ENCODE measurements at places on chromosomes 3 and 15. TPM values are rescaled to one million over a fixed set of nuclear protein-coding genes. Genes with fewer than 3 reads are reported as not detected.
A peak's percentile ranks its signal among the peaks of the same experiment; 100 is the strongest.

GRCh38 chr3:142647856-142648255, 51.7 kb downstream of the PLS1 start:
- no peaks in the 10 kb centered on the region for H3K27me3 ChIP-seq
- no peak overlapping the region for H3K4me3 ChIP-seq
- H3K36me3 ChIP-seq = no peaks in the 10 kb centered on the region
- no peak for DNase-seq
- no peak overlapping the region for H3K27ac ChIP-seq
- H3K4me1 ChIP-seq = no peaks in the 10 kb centered on the region

DNA sequence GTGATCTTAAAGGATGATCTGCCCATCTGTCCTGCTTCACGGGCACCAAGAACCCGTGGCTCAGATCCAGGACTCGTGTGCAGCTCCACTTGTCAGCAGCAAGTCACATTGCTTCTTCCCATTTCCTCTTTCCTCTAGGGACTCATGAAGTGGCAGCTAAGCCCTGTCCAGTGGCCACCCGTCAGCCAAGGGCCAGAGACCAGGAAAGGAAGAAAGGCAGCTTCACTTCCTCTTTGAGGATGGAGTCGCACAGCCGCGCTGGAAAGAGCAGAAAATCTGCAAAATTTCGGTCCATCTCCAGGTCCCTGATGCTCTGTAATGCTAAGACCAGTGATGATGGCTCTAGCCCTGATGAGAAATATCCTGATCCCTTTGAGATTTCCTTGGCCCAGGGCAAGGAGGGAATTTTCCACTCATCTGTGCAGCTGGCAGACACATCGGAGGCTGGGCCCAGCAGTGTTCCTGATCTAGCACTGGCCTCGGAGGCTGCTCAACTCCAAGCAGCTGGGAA, 28.5 kb downstream of the IL16 start:
- H3K36me3 ChIP-seq = no peaks in the 10 kb centered on the region
- H3K27ac ChIP-seq = no peak overlapping the region
- H3K4me1 ChIP-seq = no peaks in the 10 kb centered on the region
- no peaks in the 10 kb centered on the region for H3K27me3 ChIP-seq

DNA sequence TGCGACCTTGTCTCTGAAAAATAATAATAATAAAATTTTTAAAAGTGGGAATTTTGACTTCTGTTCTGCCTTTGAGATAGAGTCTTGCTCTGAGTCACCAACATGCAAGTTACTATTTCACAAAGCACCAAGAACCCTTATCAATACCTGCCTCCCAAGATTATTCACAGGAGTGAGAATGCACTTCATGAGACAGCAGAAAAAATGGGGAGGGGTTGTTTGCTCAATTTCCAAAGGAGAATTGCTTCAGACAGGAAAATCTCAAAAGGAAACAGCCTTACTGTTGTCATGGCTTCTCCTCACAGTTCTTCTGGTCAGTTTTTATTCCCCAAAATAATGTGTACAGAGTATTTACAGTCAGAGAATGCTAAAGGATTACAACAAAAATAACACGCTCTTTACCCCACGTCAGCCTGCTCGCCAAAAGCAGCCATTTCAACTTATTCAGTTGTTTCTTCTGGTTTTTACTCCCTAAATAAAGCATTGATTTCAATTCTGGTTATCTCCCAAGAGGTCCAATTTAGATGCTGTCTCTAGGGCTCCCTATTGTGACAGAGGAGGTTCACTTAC, 89.0 kb downstream of the PPCDC start:
- H3K27me3 ChIP-seq = no peaks in the 10 kb centered on the region
- H3K4me1 ChIP-seq = no peaks in the 10 kb centered on the region
- H3K36me3 ChIP-seq = no peaks in the 10 kb centered on the region
- no peak overlapping the region for H3K4me3 ChIP-seq
- no peak overlapping the region for H3K27ac ChIP-seq
- DNase-seq = peak; percentile 52

DNA sequence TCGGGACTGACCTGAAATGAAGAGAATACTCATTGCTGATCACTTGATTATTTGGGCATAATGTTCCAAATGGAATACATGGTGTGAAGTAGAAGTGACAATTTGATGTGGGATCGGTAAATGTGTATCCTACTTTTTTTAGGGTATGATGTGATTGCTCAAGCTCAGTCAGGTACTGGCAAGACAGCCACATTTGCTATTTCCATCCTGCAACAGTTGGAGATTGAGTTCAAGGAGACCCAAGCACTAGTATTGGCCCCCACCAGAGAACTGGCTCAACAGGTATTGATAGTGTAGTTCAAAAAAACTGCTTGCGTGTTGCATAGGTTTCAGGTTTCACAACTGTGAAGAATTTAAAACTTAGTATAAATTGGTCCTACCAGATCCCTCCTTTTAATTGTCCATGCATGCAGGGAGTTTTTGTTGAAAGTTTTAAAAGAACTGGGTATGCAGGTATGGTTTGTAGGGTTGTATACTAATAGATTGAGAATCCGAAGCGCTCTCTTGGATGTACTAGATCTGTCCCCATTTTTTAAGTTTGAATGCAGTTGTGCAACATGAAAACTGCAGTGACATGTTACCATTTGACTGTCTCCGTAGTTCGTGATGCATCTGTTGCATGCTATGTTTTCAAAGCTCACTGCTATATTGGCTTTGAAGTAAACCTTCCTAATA, 1.6 kb downstream of the EIF4A2 start:
- peaks cover 57% of the 10 kb centered on the region for H3K36me3 ChIP-seq
- peak overlapping the region; percentile 99 for H3K27ac ChIP-seq
- peaks cover 12% of the 10 kb centered on the region for H3K4me1 ChIP-seq
- no peaks in the 10 kb centered on the region for H3K27me3 ChIP-seq

DNA sequence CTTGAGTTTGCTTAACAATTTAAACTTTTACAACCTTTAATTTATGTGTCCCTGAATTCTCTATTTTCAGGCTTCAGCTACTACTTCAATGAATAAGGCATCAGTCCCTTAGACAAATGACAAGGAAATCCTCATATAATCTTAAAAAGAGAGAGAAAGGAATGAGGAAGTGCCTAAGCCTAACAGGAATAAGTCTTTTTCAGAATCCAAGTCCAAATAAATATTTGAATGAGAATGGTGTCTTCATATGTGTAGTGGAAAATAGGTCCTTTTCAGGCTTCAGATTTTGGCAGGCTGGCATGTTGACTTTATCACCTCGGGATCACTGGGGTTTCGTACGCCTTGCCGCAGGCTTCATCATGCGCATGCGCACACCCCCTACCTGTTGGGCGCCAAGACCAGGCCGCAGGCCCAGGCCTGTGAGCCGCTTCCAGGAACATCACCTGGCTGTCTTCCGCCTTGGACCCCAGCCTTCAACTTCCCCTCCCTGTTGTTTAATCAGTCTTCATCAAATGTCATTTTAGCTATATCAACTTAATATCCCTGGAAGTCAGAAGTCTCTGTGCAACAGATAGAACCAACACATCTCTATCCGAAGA, 334.5 kb downstream of the SOX2 start:
- no peak overlapping the region for H3K27ac ChIP-seq
- H3K36me3 ChIP-seq = no peaks in the 10 kb centered on the region
- no peaks in the 10 kb centered on the region for H3K4me1 ChIP-seq
- no peak overlapping the region for H3K4me3 ChIP-seq

- peak; percentile 92 for DNase-seq
- no peaks in the 10 kb centered on the region for H3K27me3 ChIP-seq
- H3K4me3 ChIP-seq = no peak overlapping the region
- peaks cover 36% of the 10 kb centered on the region for H3K36me3 ChIP-seq
- H3K4me1 ChIP-seq = peaks cover 6% of the 10 kb centered on the region
Observed at GRCh38 chr3:191383124-191383523, 52.8 kb upstream of the UTS2B start.

DNA sequence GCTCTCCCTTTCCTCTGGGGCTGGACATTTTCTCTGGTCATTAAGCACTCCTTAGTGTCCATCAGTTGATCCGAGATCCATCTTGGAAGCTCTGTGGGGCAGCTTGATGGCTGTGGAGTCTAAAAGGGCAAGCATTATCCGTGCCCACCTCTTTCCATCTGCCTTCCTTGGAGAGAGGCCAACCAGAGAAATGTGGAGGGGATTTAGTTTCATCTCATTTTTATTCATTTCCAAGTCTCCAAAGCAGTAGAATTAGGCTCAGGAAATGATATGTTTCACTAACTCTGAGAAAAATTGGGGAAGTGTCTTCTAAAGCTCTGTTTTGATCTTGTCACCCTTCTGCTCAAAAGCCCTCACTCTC, 95.9 kb upstream of the KLHL25 start:
- DNase-seq = no peak
- H3K4me3 ChIP-seq = no peak overlapping the region
- peaks cover 6% of the 10 kb centered on the region for H3K27me3 ChIP-seq

- H3K36me3 ChIP-seq = no peaks in the 10 kb centered on the region
- peak; percentile 35 for DNase-seq
- H3K4me3 ChIP-seq = no peak overlapping the region
- peak overlapping the region; percentile 20 for H3K27ac ChIP-seq
Observed at GRCh38 chr3:71890356-71890931, 105.5 kb upstream of the PROK2 start.

- H3K4me1 ChIP-seq = peaks cover 19% of the 10 kb centered on the region
- H3K36me3 ChIP-seq = no peaks in the 10 kb centered on the region
- H3K4me3 ChIP-seq = no peak within 1 kb of the TSS
- H3K27ac ChIP-seq = peak within 1 kb of the TSS; percentile 89
- H3K27me3 ChIP-seq = peaks cover 8% of the 10 kb centered on the region
Observed at GRCh38 chr15:78264304-78265136, at the start of gene DNAJA4. Gene DNAJA4 (plus strand): TSS chr15:78264562. CDS start chr15:78264764, 202 bp downstream.

GRCh38 chr15:91385311-91385710, 285.3 kb downstream of the SV2B start:
- no peak overlapping the region for H3K4me3 ChIP-seq
- H3K27ac ChIP-seq = no peak overlapping the region
- H3K4me1 ChIP-seq = no peaks in the 10 kb centered on the region

DNA sequence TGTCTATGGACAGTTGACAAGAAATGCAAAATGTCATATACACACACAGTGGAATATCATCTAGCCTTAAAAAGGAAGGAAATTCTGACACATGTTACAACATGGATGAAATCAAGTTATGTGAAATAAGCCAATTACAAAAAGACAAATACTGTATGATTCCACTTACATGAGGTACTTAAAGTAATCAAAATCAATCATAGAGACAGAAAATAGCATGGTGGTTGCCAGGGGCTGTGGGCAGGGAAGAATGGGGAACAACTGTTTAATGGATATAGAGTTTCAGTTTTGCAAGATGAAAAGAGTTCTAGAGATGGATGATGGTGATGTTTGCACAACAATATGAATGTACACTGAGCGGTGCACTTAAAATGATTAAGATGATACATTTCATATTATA, 613.8 kb upstream of the ZNF385D start:
- no peaks in the 10 kb centered on the region for H3K36me3 ChIP-seq
- no peak overlapping the region for H3K27ac ChIP-seq
- H3K4me3 ChIP-seq = no peak overlapping the region
- H3K27me3 ChIP-seq = peaks cover 16% of the 10 kb centered on the region
- H3K4me1 ChIP-seq = no peaks in the 10 kb centered on the region

- DNase-seq = no peak
- H3K4me3 ChIP-seq = no peak overlapping the region
- peak overlapping the region; percentile 98 for H3K27ac ChIP-seq
- no peaks in the 10 kb centered on the region for H3K36me3 ChIP-seq
Observed at GRCh38 chr3:183638101-183638852, 2.9 kb downstream of the KLHL24 start.

- no peak overlapping the region for H3K27ac ChIP-seq
- H3K4me3 ChIP-seq = no peak overlapping the region
- peak; percentile 19 for DNase-seq
- H3K4me1 ChIP-seq = peaks cover 4% of the 10 kb centered on the region
Observed at GRCh38 chr3:41029356-41029755, 169.9 kb upstream of the CTNNB1 start.

GRCh38 chr3:193869221-193870201, 266.4 kb upstream of the HES1 start:
- H3K4me1 ChIP-seq = no peaks in the 10 kb centered on the region
- no peak overlapping the region for H3K4me3 ChIP-seq
- peaks cover 14% of the 10 kb centered on the region for H3K27me3 ChIP-seq
- no peaks in the 10 kb centered on the region for H3K36me3 ChIP-seq

- peak within 1 kb of the TSS; percentile 88 for H3K27ac ChIP-seq
- H3K36me3 ChIP-seq = peaks cover 5% of the 10 kb centered on the region
- H3K4me1 ChIP-seq = peaks cover 2% of the 10 kb centered on the region
- peak within 1 kb of the TSS; percentile 66 for H3K4me3 ChIP-seq
Observed at GRCh38 chr3:69013253-69014021, at the start of gene EOGT. Gene EOGT (minus strand): TSS chr3:69013684. CDS start chr3:69009846, 3,838 bp downstream.

GRCh38 chr3:242602-243355, 46.2 kb downstream of the CHL1 start:
- no peaks in the 10 kb centered on the region for H3K36me3 ChIP-seq
- DNase-seq = no peak
- H3K4me3 ChIP-seq = no peak overlapping the region
- H3K4me1 ChIP-seq = no peaks in the 10 kb centered on the region
- H3K27me3 ChIP-seq = no peaks in the 10 kb centered on the region

- no peaks in the 10 kb centered on the region for H3K36me3 ChIP-seq
- H3K27me3 ChIP-seq = no peaks in the 10 kb centered on the region
- H3K4me3 ChIP-seq = no peak overlapping the region
- H3K4me1 ChIP-seq = no peaks in the 10 kb centered on the region
Observed at GRCh38 chr3:114011059-114011797, 45.1 kb downstream of the CCDC191 start.

The EMC7 gene
- total RNA-seq = 35.6 TPM

The ITIH3 gene
- total RNA-seq = 0.06 TPM

The TRPM1 gene
- not detected for total RNA-seq

The FSD2 gene
- total RNA-seq = 17.3 TPM

The CCDC54 gene
- total RNA-seq = not detected

The MAP1A gene
- 30.6 TPM for total RNA-seq

The AGBL1 gene
- 0.04 TPM for total RNA-seq

The PDIA5 gene
- 14.5 TPM for total RNA-seq
